ENCODE measurements at places on chromosomes 16 and 17.
A peak's percentile ranks its signal among the peaks of the same experiment; 100 is the strongest.

DNA sequence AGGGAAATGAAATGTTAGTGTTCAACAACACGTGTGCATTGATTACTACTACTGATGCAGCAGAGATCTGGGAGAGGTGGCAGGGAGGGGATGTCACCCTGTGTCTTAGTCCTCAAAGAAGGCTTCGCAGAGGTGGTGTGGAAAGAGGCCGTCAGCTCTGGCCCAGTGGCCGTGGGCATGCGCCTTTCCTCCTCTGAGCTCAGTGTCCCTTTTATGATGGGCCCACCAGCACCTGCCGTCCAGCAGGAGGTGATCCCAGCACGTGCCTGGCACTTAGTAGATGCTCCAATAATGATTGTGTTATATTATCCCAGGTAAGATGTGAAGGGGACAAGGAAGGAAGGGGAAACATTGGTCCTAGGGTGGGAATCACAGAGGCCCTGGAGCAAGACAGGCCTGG, 106.2 kb downstream of the CLEC16A start:
- no peak for DNase-seq

DNA sequence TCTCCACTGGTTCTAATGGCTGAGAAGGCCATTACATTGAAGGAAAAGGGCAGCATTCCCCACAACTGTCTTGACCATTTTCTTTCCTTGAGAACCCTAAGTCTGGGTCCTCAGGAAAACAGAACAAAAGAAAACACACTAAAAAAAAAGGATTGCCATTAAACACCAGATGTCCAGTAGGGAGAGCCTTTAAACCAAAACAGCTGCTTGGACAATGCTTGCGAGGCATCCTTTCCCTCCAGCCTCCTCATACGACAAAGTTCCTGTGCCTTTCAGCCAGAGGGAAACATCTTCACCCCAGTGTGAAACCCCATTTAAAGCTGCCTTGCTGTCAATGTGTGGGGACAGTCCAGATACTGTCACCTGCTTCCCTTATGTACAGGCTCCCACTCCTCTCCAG, 74.3 kb downstream of the MMD start:
- no peak for DNase-seq

DNA sequence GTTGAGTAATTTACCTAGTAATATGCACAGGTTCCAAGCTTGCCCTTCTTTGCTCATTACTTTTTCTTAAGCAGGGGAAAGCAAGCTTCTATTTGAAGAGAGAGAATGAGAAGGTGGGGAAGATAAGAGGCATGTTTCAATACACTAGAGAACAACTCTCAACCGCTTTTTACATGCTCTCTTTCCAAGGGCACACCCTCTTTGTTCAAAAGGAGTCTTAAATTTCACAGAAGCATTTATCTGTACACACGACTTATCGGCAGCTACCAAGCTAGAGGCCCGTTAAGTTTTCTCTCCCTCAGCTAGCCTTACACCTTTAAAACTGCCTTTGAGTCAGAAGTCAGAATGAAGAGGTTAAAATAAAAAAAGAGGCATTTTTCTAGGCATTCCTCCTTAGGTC, 79.6 kb downstream of the STH start:
- DNase-seq, result no peak

GRCh38 chr17:2042390-2042847, 597 bp downstream of the OVCA2 start:
- DNase-seq, result no peak

DNA sequence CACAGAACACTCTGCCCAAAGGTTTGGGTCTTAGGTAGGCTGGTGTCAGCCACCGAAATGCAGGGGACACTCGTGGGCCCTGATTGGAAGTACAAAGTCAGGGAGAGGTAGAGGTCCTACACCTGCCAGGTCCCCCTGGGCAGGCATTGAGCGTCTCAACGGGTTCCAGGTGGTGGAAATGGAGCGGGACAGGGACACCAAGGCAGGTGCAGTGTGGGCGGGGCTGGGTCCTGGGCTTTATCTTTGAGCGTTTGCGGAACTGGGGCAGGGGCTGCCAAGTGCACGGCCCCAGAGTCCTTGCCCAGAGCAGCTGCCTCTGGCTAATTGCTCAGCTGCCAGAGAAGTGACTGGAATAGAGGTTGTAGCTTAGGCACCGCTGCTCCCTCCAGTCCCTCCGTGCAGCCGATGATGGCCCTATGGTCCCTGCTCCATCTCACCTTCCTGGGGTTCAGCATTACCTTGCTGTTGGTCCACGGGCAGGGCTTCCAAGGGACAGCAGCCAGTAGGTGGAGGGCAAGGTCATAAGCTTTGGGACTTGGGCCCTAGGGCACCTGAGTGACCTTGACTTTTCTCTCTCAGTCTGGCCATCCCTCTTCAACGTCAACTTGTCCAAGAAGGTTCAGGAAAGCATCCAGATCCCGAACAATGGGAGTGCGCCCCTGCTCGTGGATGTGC, at the start of gene ZACN:
Gene ZACN, plus strand, starts transcription at position 323 of the 675 bp plus-strand sequence. Its CDS starts 83 bp downstream, at position 406.
- no peak for DNase-seq

GRCh38 chr16:78972986-78973385, 627.6 kb downstream of the MAF start:
- no peak for DNase-seq

DNA sequence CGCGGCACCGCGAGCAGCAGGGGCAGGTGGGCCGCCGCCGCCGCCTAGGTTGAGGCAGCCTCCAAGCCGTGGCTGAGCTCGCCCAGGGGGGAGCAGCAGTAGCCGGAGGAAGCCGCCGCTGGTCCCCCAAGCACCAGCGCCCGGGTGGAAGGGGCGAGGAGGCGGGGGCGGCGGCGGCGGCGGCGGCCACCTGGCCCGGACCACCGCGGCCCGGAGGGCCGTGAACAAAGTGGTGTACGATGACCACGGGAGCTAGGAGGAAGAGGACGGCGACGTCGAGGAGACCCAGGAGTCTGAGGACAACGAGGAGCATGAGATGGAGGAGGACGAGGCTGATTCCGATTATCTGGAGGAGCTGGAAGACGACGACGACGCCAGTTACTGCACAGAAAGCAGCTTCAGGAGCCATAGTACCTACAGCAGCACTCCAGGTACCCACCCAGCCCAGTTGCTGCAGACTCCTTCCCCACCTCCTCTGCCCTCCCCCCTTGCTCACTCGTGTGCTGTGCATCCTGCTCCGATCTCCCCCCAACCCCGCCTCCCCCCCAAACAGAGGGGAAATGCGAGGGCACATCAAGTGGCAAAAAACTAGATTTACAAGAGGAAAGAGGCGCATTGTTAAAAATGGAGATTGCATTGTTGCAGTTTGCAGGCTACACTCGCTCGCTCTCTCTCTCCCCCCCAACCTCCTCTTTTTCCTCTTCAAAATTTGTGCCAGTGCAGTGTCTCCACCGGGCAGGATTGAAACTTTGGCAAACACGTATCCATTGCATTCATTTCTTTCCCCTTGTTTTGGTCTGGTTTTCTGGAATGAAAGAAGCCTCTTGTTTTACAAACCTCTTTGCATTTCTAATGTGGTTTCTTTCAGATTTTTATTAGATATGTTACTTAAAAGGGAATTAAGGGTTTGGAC, 41.8 kb upstream of the AMZ2 start:
- DNase-seq, result no peak

GRCh38 chr17:72343911-72344310, 223.1 kb downstream of the SOX9 start:
- no peak for DNase-seq

- no peak for DNase-seq
These were observed 1.4 kb downstream of the DDX42 start for GRCh38 chr17:63775420-63775819.

- no peak for DNase-seq
These were observed 27.7 kb upstream of the CCDC182 start for GRCh38 chr17:57772774-57773173.

- no peak for DNase-seq
These were observed 402.1 kb upstream of the ERCC4 start for GRCh38 chr16:13517841-13518240.

GRCh38 chr17:50893183-50893993, 27.2 kb upstream of the TOB1 start:
- no peak for DNase-seq

- no peak for DNase-seq
These were observed 23.4 kb downstream of the HAPSTR1 start for GRCh38 chr16:9114842-9115241.

DNA sequence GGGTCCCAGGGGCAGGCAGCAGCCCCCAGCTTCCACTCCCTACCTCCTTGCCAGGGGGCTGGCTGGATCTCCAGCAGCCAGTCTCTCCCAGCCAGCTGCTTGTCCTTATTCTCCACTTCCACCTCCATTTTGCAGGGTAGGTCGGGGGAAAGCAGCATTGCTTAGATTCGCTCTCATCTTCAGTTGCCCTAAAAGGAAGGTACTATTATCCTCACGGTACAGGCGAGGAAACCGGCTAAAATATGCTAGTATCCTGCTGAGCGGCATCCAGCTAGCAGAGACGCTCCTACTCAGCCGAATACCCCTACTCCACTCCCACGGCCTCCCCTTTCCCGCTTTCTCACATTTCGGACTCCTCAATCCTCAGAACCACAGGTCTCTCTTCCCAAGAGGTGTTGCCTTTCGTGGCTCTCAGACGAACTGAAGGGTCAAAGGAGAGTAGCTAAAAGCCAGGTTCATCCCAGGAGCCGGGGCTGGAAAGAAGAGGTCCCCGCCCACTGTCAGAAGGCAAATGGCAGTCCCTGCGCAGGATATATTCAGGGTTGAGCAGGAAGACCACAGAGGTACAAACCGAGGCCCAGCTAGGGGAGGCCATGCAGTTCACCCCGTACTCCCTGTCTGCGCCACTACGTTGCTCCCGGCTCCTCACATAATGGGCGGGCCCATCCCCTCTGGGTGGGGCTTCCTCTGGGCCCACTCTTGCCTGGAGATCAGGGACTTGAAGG, 1.7 kb upstream of the RAB11FIP4 start:
- DNase-seq, result no peak

DNA sequence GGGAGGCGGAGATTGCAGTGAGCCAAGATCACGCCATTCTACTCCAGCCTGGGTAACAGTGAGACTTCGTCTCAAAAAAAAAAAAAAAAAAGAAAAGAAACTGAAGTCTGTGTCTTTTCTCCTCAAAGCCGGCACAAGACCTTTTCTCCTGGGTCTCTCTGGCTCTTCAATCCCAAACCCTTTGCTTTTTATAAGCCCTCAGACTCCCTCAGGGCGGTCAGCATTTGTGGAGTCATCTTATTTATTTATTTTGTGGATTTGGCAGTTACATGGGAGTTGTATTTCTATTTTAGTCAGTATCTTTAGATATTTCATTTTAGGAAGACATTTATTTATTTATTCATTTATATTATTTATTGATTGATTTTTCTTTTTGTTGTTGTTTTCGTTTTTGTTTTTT, 57.7 kb upstream of the MAP3K14 start:
- no peak for DNase-seq

DNA sequence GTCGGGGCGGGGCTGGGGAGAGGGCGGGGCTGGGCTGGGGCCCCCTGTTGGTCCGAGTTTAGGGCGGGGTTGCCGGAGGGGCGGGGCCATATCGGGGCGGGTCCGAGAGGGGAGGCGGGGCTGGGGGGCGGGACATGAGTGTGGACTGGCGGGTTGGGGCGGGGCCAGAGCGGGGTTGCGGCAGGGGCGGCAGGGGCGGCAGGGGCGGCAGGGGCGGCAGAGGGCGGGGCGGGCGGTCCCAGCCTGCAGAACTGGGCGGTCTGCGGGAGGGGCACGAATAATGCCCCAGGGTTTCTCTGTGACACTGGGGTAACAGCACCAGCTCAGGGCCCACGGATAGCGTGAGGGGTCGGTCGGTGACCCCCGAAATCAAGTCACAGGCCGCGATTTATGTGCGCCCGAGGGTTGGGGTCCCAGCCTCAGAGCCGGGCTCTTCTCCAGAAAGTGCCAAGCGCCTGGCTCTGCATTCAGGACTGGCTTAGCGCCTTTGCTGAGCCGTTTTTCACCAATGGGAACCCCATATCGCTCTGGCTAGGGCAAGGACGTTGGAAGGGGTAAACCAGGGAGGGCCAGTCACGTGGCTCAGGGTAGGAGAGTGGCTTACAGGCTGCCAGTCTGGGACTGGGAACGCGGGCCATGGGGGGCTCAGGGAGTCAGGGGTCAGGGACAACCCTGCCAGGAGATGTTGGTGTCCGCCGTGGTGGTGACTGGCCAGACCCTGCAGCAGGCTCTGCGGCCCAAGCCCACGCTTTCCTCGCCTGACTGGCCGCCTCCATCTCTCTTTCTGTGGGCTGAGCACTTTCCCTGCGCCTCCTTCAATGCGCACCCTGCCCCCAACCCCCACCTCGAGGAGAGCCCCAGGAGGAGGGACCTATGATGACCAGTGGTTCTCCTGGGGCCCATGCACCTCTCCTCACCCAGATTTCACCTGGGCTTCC, 1.2 kb upstream of the METTL26 start:
- DNase-seq, result peak; percentile 60

GRCh38 chr17:63973930-63974593, 1.3 kb upstream of the SCN4A start:
- no peak for DNase-seq

DNA sequence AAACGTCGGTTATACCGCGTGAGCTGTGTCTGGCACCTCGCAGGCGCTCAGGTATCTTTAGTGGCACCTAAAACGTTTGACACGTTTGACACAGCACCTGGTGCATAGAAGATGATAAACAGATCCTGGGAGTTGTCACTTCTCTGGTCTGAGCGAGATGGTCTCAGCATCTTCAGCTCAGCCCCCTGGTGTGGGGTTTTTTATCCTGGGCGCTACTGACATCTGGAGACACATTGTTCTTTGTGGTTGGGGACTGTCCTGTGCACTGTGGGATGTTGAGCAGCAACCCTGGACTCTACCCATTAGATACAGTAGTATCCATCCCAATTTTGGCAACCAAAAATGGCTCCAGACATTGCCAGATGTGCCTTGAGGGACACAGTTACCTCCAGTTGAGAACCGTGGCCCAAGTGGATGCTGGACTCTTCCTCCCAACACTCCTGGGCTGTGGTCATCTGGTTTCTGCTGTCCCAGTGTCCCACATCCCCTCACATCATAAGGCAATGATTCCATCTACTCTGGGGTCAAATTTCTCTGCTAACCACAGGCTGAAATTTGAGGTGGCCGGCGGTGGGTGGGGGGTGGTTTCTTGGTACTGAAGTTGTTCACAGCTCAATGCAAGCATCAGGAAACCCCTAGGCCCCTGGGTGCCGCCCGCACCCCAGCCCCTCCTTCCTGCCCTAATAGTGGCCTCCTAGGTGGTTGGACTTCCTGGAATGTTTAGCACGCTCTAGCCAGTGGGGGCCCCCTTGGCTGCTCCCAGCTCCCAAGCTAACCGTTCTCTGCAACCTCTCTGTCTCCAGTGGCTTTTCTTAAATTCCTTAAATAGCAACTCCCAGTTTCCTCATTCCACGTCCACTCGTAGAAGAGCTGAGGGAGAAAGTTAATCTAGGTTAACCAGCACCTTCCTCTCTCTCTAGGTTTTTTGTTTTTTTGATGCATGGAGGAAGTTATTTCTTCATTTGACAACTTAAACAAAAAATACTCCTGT, 124.8 kb downstream of the ABCC1 start:
- no peak for DNase-seq

GRCh38 chr16:26019381-26020242, 327.9 kb downstream of the HS3ST4 start:
- DNase-seq, result no peak

GRCh38 chr16:6573577-6573976, 759.1 kb upstream of the RBFOX1 start:
- no peak for DNase-seq

- DNase-seq, result no peak
These were observed 6.3 kb upstream of the GGA2 start for GRCh38 chr16:23516366-23517137.

- no peak for DNase-seq
These were observed 13.0 kb downstream of the C16orf87 start for GRCh38 chr16:46817961-46818360.

Data from thoracic aorta (tissue), 2 donors.